Stimulated activated CD4-positive, alpha-beta T cell treated with anti-CD3 and anti-CD28 coated beads, Interleukin-1b, Interleukin-23, amount 100 ng/mL, for 4 hours (primary cell): ENCODE measurements at places on chromosomes 1 and 21.

- no peak for DNase-seq
Measured at GRCh38 chr21:36703123-36703522, 4.2 kb downstream of the SIM2 start.

GRCh38 chr21:26433386-26433785, 139.7 kb downstream of the CYYR1 start:
- no peak for DNase-seq

- DNase-seq, result no peak
Measured at GRCh38 chr1:241229711-241230110, 127.3 kb downstream of the RGS7 start.

DNA sequence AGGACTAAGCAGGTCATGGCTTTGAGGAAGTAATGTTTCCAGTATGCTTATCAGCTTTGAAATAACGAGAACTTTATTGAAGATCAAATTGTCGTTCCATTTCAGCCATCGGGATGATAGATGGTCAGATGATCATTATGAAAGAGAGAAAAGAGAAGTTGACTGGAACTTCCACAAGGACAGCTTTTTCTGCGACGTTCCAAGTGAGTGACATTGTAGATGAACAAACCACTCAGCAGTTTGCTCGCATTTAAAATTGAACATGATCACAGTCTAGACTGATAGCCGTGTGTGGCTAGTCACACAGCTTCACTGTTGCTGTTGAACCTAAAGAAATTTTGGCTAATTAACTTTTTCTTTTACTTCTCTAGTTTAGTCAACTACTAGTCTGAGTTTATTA, 151.1 kb downstream of the TLR5 start:
- DNase-seq, result no peak

DNA sequence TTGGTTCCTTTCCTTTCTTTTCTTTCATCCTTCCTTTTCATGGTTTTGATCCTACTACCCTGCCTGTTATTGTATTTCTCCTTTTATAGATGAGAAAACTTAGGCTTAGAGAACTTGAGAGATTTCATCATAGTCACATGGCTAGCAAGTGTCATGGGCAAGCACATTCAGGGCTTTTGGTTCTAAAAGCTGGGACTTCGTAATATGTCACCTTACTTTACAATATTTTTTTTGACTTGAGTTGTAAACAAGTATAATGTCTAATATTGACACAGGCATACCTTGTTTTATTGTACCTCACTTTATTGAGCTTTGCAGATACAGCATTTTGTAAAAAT, 70.7 kb downstream of the MTR start:
- DNase-seq, result no peak

DNA sequence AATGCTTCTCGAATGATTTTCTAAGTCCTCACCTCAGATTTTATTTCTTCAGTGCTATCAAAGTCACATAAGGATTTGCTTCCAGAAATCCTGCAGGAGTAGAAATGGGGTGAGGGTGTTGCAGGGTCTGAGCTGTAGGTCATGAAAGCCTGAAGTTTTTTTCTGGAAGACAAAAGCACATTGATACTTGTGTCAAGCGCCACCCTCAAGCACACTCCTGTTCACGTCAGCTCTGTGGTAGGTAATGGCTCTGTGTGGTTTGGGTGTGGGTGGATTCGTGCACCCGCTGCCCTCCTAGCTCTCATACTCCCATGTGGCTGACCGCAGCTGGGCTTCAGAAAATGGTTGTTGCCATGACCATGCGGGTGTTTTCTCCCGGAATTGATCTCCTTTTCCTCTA, 39.9 kb downstream of the AKNAD1 start:
- no peak for DNase-seq

- DNase-seq, result no peak
Measured at GRCh38 chr1:56463376-56463775, 116.0 kb downstream of the PLPP3 start.

GRCh38 chr21:34782506-34783360, 113.9 kb downstream of the CLIC6 start:
- no peak for DNase-seq

DNA sequence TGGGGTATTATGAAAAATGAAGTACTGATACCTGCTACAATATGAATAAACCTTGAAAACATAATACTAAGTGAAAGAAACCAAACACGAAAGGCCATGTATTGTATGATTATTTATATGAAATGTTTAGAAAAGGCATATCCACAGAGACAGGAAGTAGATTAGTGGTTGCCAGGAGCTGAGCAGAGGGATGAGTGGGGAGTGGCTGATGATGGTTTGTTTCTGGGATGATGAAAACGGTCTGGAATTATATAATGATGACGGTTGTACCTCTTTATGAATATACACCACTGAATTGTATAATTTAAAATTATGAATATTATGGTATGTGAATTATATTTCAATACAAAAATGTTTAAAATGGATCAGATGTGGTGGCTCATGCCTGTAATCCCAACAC, 63.8 kb upstream of the MPC2 start:
- DNase-seq, result no peak
